ENCODE measurements at places on chromosomes 16 and 17.

- DNase-seq: no peak
These were observed 40.0 kb downstream of the SEC14L1 start for GRCh38 chr17:77180503-77181357.

- DNase-seq: no peak
These were observed 42.3 kb downstream of the ABCC12 start for GRCh38 chr16:48113471-48113870.

DNA sequence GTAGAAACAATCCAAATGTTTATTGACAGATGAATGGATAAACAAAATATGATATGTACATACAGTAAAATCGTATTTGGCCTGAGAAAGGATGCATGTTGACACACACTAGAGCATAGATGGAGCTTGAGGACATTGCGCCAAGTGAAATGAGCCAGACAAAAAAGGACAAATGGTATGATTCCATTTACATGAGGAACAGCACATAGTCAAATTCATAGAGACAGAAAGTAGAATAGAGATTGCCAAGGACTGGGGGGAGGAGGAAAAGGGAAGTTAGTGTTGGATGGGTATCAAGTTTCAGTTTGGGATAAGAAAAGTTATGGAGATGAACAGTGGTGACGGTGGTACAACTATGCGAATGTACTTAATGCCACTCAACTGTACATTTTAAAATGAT lies 47.9 kb downstream of the COPRS start:
- DNase-seq: no peak

DNA sequence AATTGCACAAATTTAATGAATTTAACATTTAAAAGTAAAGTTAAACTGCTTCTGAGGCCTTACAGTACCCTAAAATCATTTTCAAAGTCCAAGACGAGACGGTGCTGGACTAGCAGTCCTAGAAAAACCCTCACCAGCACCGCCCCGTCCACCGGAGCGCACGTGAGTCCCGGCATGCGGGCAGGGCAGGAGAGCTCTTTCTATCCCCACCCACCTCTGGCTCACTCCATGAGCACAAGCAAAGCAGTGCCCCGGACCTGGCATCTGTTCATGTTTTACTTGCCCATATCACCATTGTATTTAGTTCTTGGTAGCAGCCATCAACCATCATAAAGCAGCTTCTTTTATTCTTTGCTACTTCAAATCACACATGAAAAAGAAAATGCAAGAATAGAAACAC lies 41.7 kb downstream of the ANKRD11 start:
- no peak for DNase-seq

DNA sequence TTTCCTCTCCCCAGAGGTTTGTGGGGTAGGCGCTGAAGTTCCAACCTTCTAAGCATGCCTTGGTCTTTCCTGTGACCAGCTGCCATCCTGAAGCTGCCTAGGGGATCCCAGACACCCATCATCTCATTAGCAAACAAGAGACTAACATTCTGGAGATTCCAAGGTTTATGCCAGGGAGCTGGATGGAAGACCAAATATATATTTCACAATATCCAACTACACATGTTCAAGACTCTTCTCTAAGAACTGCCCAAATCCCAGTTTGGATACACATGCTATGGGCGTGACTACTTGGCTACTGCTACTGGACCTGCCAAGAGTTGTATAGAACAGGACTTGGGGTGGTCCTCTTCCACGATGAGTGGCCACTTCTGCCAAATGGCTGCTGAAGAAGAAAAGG lies 93.0 kb upstream of the RCVRN start:
- DNase-seq: no peak

DNA sequence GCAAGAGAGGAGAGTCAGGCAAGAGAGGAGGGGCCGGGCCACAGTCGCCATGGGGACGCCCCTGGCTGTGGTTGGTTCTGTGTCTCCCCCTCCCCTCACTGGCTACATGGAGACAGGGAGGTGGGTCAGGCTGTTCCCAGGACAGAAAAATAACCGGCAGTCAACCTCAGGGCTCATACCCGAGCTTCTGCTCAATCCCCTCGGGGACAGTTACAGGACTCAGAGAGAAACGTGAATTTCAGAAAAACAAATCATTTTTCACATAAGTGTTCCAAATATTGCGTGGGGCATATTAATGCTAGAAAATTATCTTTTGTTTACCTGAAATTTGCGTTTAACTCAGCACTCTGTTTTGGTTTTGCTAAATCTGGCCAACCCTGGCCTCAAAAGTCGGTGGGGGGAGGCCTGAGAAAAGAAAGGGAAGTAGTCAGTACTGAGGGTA lies 22.2 kb upstream of the CPSF4L start:
- DNase-seq: no peak

DNA sequence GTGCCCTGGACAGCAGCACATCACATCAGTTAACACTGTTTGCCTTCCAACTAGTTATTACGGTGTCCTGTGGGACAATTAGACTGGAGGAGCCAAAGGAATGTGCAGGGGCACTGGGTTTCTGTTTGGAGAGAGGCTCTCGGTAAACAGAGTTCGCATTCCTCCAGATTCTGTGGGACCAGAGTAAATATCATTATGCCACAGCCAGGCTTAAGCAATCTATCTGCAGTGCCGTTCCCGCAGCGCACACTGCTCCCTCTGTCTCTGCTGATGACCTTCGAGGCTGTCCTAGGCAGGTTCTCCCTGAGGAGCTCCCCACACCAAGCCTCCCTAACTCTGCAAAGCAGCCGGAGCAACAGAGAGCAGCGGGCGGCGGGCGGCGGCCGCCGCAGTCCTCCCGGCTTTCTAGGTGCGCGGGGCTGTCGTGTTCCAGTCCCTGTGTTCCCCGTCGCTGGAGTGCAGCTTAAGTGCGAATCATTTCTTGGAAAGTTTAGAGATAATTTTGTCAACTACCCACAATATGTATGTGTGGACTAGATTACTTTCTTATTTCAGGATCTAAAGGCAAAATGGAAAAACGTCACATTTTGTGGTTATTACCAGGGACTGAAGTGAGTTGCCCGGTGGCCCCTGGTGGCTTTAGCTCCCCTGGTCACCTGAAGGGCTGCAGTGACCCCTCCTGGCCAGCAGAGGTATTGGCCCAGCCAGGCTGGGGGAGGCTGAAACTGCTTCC lies 43.3 kb downstream of the PGS1 start:
- DNase-seq: peak; percentile 60

- no peak for DNase-seq
These were observed 6.3 kb upstream of the ZCCHC14 start for GRCh38 chr16:87499189-87499486.

DNA sequence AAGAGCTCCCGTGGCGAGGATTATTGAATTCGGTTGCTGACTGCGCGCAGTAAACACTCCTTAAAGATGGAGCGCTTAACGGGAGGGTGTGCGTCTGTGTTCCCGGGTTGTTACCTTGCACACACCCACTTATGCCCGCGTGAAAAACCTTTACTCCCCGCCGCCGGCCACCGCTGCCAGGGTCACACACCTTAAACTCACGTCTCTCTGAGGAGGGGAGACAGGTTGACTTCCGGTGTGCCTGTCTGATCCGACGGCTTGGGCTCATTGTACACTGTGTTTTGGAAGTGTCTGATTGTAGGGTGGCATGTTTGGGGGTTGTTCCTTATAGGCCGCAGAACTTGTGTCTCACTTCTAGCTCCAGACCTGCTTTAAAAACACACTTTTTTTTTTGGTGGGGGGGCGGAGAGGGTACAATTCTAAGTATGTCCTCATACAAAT lies 66.8 kb downstream of the KPNA2 start:
- no peak for DNase-seq

- DNase-seq: no peak
These were observed 83.0 kb downstream of the CMIP start for GRCh38 chr16:81527477-81528178.

DNA sequence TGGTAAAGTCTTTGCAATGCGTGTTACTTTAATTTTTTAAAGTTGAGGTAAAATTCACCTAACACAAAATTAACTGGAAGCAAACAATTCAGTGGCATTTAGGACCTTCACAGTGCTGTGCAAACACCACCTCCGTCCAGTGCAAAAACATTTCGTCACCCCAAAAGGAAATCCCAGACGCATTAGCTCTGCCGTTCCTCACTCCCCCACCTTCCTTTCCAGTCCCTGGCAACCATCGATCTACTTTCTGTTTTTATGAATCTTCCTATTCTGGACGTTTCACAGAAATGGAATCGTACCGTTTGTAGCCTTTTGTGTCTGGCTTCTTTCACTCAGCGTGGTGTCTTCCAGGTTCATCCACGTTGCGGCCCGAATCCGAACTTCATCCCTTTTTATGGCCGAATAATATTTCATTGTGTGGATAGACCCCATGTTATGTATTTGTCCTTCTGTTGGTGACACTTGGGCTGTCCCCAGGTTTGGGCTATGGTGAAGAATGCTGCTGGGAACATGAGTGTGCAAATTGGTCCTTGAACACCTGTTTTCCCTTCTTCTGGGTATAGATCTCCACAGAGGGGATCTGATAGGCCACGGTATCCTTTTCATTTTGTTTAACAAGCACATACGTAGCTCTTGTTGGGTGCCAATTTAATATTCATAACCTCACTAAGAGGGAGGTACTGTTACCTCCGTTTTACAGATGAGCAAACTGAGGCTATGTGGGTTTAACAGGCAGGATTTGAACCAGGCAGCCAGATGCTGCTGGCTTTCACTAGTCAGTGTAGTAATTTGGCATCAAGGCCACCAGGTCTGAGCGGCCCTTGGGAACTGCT lies 232.0 kb upstream of the GSE1 start:
- DNase-seq: no peak

GRCh38 chr17:75049057-75049456 lies 2.0 kb downstream of the KCTD2 start:
- no peak for DNase-seq

DNA sequence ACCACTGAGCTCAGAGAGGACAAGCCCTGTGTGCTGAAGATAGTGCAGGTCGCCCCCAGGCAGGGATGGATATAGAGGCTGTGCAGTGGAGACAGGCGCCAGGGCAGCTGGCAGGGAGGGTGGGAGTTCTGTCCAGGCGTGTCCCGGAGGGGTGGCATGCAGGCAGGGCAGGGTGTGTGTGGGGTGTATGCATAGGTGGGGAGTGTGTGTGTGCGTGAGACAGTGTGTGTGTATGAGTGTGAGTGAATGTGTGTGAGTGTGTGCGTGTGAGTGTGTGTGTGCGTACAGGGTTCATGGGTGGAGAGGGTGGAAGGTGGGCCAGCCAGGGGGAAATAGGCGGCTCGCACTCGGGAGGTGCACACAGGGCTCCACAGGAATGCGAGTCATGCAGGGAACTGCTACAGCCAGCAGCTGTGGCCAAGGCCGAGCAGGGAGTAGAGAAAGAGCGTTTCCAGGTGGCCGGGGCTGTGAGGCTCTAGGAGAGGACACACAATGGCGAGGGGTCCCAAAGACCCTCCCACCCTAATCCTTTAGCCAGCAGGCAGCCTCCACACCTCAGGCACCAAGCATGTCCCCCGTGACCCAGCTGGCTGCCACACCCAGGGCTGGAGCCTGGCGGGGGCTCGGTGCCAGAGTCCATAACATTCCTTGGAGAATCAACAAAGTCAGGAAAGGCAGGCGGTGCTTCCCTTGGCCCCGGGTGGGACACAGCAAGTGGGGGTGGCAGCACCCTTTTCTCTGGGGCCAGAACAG lies 4.6 kb downstream of the PLCD3 start:
- no peak for DNase-seq

DNA sequence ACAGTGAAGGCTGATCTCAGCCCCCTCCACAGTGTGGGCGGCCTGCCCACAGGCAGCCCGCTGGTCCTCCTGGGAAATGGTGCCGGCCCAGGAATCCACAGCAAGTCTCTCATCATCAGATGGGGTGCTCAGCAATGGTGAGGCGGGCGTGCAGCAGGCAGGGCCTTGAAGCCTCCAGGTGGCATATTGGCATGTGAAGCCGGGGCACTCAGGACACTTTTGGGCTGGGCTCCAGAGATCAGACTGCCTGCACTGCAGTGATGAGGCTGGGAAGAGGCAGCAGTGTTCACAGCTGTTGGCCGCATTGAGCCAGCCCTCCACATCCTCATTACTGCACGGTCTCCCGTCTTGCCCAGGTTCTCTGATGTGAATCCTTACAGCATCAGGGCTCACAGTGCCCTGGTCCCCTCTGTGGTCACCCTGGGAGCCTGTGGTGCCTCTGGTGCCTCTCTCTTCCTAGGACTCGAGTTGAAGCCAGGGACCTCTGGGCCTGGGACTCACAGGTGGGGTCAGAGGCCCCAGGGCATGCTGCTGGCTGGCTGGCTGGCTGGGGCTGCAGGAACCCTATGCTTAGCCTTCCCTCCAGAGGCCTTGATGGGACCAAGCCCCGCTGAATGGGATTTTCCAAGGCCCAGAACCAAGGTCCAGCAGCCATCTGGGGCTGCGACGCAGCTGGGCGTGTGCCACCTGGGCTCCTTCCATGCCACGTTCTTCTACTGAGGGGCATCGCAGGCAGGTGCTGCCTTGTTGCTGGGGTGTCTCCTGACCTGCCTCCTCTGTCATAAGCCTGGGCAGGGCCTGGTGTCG lies 48.6 kb downstream of the TNFRSF13B start:
- no peak for DNase-seq

DNA sequence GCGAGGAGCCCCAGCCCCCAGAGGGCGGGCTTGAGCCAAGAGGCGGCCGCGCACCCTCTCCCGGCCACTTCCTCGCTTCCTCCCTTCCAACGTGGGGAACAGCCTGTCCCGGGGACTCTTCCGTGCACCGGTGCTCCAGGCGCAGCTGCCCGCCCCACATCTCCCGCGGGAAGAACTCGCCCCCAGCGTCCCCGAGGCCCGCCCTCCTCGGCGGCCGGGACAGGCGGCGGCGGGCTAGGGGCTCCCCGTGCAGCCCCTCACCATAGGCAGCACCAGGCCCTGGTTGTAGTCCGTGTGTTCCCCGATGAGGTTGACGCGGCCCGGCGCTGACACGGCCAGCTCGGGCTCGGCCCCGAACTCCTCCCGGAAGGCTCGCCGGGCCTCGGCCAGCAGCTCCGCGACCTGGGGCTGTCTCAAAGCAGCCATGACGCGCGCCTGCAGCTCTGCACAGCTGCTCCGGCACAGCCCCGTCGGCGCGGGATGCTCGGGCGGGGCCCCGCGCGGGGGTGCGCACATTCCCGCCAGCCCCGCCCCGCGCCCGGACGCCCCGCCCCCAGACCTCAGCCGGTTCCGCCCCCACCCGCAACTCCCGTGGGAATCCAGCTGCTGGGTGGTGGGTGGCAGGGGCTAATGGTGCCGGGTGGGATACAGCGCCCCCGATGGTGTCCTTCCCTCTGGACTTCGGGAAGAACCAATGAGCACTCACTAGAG lies at the start of gene GALK1:
Gene GALK1, minus strand, starts transcription at position 482 of the 711 bp plus-strand sequence. Its CDS starts 56 bp downstream, at position 426.
- peak; percentile 67 for DNase-seq

GRCh38 chr17:7478276-7479212 lies 887 bp downstream of the ZBTB4 start:
- no peak for DNase-seq

DNA sequence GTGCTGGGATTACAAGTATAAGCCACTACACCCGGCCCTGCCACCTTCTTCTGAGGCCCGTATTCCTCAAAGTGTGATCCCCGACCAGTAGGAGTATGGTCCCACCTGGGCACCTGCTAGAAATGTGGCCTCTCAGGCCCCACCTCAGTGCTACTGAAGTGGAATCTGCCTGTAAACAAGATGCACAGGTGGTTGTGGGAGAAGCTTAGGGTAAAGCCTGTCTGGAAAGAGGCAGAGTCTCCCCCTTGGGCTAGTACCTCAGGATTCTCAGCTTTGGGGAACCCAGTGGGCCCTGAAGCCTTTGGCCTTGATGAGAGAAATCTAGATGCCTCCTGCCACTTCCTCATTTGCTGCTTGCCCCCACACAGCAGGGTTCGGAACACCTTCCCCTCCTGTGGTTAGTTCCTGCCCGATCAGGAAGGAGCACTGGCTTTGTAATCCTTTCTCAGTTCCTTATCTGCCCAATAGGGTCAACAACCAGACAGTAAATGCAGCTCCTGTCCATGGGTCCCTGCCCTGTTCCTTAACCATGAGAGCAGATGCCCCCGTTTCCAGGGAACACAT lies 25.2 kb downstream of the TK2 start:
- DNase-seq: no peak
